ENCODE measurements at places on chromosomes 12 and 14.
A peak's percentile ranks its signal among the peaks of the same experiment; 100 is the strongest.

- DNase-seq = no peak
These were observed 87.2 kb upstream of the SOX5 start for GRCh38 chr12:24036438-24037216.

DNA sequence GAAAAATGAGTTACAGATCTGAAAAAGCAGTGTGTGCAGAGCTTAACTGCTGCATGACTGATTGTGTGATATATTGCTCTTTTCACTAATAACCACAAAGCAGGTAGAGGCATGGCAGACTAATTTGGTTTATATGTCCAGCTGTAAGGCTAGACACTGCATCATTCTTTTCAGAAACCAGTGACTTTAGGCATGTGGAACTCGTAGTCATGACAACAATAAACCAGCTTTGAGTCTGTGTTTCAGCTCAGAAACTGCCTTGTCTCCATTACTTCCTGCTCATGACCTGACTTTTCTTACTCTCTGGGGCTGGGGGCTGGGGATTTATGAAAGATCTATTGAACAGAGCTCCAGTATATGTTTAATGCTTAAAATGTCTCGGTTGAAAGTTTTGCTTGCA is 146.8 kb upstream of the LRIG3 start:
- DNase-seq = peak; percentile 76

- no peak for DNase-seq
These were observed 21.2 kb upstream of the KLC1 start for GRCh38 chr14:103607822-103608221.

DNA sequence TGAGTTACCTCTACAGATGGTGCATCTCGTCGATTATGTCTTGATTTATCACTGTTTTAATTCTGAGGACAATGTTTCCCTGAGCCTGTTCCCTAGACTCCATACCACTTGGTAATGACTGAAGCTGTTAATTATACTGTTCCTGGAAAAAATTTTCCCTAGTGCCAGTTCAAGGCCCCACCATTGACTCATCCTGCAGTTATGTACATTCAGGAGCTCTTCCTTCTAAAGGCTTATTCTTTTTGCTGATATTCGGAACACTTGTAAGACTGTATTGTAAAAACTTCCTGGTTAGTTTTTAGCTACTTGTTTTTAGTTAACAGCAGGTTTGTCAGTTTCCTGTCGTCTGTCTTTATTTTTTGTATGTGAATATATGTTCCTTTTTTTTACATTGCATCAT is 30.4 kb upstream of the PPP2R5E start:
- DNase-seq = peak; percentile 14

DNA sequence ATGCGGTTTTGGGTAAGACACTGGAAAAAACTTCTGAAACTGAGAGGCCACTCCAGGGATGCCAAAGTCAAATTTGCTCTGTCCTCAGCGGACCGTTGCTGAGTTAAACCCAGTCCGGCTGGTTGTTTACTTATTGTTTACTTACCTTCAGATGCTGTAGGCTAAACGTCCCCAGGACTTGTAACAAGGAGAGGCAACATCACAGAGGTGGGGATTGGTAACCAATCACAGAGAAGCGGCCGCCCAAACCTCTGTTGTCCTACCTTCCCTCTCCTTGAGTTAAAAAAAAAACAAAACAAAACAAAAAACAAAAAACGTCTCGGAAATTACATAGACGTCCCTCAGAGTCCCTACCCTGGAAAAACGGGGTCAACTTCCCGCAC is 380 bp downstream of the ANO2 start:
- DNase-seq = no peak

GRCh38 chr12:125114365-125115141 is 49.3 kb downstream of the AACS start:
- DNase-seq = no peak

GRCh38 chr14:34733245-34733644 is 18.9 kb upstream of the CFL2 start:
- DNase-seq = peak; percentile 64

GRCh38 chr14:78567343-78567742 is 397.2 kb downstream of the NRXN3 start:
- no peak for DNase-seq

DNA sequence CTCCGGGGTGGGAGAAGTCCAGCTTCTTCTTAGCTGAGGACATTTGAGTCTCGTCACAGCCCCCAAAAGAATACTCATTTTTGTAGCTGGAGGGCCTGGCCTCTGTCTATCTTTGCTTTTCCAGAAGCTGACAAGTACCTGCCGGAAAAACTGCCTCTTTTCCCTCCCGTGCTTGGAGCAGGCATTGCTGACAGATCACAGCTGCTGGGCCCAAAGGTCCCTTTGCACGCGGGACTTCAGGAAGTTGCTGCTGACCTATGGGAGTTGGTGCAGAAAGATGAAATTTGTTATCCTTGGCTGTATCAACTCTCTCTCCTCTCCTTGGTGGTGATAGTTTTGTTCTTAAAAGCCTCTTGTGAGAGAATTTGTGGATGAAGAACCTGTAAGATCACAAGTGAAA is 92.8 kb downstream of the PAPOLA start:
- no peak for DNase-seq

- DNase-seq = no peak
These were observed 34.8 kb downstream of the NFKBIA start for GRCh38 chr14:35369701-35370191.

DNA sequence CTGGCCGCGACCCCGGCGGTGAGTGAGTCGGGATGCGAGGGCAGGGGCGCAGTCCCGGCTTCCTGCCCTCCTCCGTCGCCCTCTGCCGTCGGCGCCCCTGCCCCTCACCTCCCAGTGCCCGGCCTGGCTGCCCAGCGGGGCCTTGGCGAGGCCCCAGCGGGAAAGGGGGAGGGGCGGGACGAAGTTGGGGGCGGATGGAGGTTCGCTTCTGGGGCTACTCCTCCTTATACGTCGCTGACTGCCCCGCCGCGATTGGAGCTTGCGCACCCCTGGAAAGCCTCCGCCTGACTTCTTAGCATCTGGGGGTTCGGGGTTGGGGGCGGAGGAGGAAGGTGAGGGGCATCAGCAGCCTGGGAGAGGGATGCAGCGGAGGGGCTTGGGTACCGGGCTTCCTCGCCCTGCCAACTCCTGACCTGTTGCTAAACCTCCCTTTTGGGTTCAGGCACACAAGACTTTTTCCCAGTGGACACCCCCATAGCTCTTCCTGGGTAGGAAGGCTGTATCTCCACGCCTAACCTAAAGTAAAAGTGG is 406 bp downstream of the TMEM263 start:
- DNase-seq = peak; percentile 68

- DNase-seq = peak; percentile 53
These were observed 9.8 kb upstream of the NFKBIA start for GRCh38 chr14:35414365-35414764.

DNA sequence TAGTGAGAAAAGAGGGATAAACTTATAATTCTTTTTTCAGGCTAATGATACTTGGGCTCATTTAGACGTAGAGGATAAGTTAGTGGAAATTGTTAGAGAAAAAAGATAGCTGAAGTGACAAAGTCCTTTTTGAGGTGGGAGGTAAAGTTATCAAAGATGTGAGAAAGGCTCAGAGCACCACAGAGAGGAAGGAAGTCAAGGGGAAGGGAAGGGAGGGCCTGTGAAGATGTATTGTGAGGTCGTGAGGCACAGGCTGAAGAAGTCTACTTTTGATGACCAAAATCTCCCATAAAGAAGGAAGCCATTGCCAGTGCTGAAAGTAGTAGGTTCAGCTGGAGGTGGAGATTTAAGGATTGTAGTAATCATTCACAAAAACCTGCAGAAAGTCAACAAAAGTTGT is 19.4 kb upstream of the PTGDR start:
- DNase-seq = no peak

- DNase-seq = no peak
These were observed 2.4 kb upstream of the KRT83 start for GRCh38 chr12:52323416-52324152.

GRCh38 chr12:67921286-67921685 is 68.0 kb upstream of the IFNG-AS1 start:
- peak; percentile 31 for DNase-seq

DNA sequence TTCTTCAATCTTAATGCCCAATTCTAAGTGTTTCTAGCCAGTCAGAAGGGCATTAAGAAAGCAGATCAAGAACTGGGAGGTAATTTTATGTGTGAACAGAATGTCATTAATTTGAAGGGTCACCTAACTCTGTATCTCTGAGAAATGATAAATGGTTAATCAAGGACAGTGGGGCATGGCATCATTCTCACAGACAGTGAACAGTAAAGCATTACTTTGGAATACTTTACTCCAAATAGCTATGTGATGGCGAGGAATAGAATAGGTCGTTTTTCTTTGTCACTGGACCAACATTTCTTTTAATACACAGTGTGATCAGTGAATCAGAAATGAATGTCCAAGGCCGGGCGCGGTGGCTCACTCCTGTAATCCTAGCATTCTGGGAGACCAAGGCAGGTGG is 166.1 kb upstream of the KRR1 start:
- no peak for DNase-seq

- DNase-seq = peak; percentile 26
These were observed 249.7 kb downstream of the FOXG1 start for GRCh38 chr14:29016050-29016900.

DNA sequence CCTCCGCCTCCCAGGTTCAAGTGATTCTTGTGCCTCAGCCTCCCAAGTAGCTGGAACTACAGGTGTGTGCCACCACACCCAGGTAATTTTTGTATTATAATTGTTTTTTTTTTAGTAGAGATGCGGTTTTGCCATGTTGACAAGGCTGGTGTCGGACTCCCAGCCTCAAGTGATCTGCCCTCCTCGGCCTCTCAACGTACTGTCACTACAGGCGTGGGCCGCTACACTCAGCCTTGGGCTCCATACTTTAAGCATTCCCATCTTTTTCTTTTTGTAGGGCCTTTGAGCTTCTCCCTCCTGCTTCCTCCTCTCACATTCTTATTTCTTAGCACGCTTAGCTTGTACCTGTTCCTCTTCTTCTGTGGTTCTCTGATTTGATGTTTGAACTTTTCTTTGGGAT is 62.8 kb downstream of the SERPINA3 start:
- DNase-seq = no peak

- DNase-seq = no peak
These were observed 57.4 kb upstream of the LRFN5 start for GRCh38 chr14:41549282-41549681.

GRCh38 chr12:69500631-69501030 is 30.4 kb downstream of the FRS2 start:
- DNase-seq = peak; percentile 45

DNA sequence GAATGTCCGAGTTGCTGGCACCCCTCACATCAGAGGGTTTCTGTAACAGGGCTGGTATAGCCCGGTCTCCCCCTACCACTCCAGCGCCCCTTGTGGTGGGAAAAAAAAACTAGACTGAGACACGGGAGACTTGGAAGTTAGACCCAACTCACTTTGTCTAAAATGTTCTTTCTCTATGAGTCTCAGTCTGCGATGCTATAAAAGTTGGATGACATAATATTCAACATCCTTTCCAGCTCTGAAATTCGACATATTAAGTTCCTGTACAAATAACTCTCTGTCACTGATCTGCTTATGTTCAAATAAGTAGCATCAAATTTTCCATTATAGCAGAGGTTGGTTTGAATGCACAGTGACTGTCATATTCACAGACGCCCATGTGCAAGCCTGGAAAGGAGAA is 25.7 kb upstream of the TC2N start:
- no peak for DNase-seq

GRCh38 chr14:67837011-67837624 is 17.5 kb downstream of the RAD51B start:
- peak; percentile 86 for DNase-seq

GRCh38 chr12:55072083-55072482 is 52.3 kb downstream of the NEUROD4 start:
- DNase-seq = peak; percentile 12

DNA sequence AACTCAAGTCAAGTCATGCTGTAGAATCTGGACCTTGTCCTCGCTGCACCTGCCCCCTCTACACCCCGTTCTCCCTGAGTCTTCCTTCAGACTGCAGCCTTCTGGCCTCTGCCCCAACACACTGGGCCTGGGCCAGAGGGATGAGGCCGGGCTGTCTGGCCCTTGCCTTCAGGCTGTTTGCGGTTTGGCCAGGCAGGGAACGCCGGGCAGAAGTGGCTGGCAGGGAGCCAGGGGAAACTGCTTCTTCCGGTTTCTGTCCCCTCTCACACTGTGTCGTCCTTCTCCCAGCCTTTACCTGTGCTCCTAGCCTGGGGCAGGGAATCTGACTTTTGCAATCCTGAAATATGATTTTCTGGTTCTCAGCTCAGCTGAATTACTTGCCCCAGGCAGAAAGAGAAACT is 13.5 kb downstream of the DGLUCY start:
- no peak for DNase-seq

GRCh38 chr12:56029666-56030293 is 8.9 kb downstream of the IKZF4 start:
- DNase-seq = peak; percentile 67

DNA sequence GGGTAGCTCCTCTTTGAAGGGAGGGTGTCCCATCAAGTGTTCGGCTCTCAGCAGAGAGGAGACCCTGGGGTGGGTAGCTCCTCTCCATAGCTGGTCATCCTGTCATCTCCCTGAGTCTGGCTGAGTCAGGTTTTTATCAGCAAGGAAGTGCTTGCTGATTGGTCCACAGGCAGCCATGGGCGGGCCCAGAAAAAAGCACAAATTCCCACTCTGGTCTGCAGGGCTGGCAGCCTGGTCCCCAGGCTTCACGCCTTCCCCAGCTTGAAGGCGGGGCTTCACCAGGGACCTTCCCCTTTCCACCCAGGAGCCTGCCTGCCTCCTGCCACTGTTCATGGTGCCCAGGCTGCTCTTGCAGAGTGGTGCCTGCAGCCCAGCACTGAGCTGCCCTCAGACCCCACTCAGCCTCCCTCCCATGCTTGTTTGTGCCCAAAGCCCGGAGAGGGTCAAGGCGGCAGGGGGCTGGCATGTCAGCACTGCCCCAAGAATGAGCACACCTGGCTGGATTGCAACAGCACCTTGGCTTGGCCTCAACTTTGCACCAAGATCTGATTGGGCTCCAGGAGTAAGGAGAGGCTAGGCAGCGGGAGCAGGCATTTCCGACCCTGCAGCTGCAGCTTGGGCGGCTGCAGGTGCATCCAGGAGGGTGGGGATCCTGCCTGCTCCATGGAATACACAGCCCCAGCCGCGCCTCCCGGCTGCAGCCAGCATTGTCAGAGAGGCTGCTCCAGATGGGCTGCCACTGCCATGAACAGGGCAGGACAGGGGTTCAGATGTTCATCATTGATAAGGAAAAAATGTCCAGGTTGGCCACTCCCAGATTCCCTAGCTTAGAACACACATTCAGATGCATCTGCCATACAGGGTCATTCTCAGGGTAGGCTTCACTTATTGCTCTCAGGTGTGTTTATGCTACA is 22.0 kb upstream of the WDR89 start:
- DNase-seq = no peak

GRCh38 chr14:25178255-25178654 is 128.3 kb upstream of the STXBP6 start:
- no peak for DNase-seq

DNA sequence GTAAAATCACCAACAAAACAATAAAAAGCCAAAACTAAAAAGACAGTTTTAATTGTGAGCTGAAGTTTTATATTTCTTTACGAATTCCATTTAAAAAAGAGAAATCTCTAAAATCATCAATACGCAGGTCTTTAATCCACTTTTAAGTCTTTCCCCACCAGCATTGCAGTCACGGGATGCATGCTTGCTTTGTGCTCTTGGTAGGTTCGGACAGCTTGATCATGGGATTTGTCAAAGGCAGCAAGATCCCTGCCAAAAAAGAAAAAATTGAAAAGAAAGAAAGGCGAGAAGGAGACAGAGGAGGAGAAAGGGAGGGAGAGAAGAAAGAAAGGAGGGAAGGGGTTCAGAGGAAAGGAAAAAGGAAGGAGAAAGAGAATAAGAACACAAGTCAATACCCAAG is 4.7 kb upstream of the HAL start:
- DNase-seq = no peak

GRCh38 chr12:51533799-51534198 is 57.2 kb upstream of the SCN8A start:
- DNase-seq = peak; percentile 24

- no peak for DNase-seq
These were observed 58.7 kb downstream of the TESC start for GRCh38 chr12:117040496-117040895.

Data from fibroblast of skin of scalp (primary cell).